Effector memory CD8-positive, alpha-beta T cell (primary cell): ENCODE measurements at places on chromosomes 2 and 18.
A peak's percentile ranks its signal among the peaks of the same experiment; 100 is the strongest.

DNA sequence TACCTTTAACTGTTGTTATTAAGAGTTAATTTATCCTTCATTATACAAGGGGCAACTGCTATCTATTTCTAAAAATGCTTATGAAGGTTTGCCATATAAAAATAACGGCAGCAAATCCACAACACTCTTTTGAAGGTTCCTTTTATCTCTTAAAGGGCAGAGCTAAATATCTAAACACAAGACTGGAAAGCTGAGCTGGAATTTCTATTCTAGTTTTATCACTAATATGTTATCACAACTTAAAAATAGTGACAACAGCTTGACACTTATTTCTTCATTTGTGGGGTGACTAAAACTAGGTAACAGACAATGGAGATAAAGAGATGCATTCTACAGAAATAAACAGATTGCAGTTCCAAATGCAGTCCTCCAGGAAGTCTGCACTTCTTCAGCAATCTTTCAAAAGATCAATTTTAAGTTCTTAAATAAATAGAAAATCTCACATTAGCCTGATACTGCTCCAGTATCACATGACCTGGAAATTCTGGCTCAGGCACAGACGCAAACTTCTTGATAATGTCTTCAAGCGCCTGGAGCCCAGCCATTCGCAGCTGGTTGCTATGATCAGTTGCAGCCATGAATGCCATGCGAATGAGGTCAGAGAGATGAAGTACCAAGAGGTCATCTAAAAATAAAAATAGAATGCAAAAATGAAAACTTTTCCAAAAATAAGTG is 54.0 kb upstream of the STRN start:
- no peak for DNase-seq

GRCh38 chr2:239569401-239570090 is 168.7 kb upstream of the HDAC4 start:
- no peak for DNase-seq

GRCh38 chr2:200862532-200863000 is 1.9 kb downstream of the CLK1 start:
- peak; percentile 59 for DNase-seq

DNA sequence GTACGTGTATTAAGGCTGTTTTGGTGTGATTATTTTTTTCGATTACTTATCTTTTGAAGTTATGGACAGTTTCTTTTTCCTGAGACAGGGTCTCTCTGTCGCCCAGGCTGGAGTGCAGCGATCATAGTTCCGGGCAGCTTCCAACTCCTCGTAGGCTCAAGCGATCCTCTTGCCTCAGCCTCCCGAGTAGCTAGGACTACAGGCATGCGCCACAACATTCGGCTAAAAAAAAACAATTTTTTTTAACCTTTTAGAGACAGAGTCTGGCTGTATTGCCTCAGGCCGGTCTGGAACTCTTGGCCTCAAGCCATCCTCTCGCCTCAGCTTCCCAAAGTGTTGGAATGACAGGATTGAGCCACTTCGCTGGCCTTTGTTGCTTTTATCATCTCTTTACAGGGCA is 945 bp downstream of the HAT1 start:
- no peak for DNase-seq

DNA sequence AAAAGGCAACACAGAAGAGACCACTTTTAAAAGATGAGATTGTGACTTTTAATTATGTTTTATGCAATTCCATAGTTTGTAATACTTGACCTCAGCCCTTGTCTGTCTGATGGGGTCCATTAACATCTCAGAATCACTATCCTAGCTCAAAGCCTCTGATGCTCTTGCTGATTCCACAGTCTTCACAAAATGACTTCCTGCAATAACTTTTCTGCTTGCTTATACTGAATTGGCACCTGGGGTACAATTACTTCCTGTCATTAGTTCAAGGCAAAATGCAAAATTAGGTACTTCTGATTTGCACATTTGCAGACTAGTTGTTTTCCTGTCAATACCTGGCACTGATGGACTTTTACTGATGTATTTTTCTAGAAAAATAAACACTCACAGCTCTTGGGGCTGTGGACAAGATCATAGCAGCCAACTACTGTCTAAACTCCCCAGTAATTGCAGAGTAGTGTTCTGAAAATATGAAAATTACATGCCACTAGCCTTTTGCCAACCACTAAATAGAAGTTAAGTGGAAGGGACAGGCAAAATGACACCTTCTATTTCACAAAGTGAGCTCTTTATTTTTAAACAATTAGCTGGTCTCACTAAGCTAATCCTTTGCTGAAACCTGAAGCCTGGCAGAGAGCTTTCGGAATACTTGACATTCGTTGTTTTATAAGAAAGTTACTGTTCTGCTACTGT is 129.1 kb downstream of the PIEZO2 start:
- no peak for DNase-seq

DNA sequence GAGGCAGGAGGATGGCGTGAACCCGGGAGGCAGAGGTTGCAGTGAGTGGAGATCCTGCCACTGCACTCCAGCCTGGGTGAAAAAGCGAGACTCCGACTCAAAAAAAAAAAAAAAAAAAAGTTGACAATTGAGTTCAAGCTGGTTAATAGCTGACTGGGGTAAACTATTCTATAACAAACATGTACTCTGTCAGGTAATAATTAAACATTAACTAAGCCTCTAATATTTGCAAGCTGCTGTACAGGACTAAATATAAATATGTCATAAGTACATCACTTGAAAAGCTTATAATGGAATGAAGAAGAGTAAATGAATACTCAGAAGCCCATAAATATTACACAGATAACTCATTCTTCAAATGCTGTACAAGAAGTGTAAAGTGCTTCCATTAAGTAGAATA is 190.4 kb upstream of the CRIM1 start:
- DNase-seq, result no peak

DNA sequence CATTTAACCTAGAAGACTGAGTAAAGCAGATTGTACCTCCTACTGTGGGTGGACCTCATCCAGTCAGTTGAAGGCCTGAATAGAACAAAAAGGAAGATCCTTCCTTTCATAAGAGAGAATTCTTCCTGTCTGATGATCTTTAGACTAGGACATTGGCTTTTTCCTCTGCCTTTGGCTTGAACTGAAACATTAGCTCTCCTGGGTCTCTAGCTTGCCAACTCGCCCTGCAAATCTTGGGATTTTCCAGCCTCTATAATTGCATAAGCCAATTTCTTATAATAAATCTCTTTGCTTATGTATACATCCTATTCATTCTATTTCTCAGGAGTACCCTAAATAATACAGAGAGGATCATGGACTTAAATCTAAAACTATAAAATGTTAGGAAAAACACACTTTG is 6.2 kb upstream of the KDSR start:
- no peak for DNase-seq

DNA sequence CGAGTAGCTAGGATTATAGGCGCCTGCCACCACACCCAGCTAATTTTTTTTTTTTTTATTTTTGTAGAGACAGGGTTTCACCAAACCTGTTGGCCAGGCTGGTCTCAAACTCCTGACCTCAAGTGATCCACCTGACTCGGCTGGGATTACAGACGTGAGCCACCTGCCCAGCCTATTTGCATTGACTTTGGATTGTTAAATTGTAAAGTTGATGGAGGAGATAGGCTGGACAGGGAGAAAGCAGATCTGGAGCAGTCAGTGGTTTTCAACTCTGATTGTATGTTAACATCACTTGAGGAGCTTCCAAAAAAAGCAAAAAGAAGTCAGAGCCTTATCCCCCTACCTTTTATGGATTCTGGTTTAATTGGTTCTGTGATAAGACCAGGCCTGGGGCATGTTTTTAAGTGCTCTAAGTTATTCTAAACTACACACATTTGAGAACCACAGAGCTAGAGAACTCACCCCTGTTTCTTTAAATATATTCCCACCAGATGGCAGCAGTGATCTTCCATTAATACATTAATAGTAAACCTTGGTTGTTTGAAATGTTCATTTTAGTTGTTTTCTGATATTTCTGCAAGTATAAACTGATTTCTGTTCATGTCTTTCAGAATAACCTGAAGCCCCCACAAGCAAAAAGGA is 7.5 kb downstream of the C2orf49 start:
- no peak for DNase-seq

DNA sequence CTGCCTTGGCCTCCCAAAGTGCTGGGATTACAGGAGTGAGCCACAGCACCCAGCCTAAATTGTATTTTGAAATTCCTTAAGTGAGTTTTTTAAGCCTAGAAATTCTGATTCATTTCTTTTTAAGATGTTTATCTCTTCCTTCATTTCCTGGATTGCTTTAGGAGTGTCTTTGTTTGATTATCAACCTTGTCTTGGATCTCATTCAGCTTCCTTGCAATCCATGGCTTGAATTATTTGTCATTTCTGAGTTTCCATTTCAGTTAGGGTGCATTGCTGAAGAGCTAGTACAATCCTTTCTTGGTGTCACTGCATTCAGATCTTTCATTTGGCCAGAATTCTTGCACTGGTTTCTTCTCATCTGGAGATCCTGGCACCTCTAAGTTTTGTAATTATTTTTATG is 606.4 kb upstream of the ZNF804A start:
- DNase-seq, result no peak

GRCh38 chr2:219627103-219628100 is at the start of gene SLC4A3:
Gene SLC4A3, plus strand, starts transcription at chr2:219627630. Its CDS starts 363 bp downstream, at chr2:219627993.
- no peak for DNase-seq

GRCh38 chr2:43370146-43370545 is 143.7 kb upstream of the ZFP36L2 start:
- DNase-seq, result no peak

GRCh38 chr18:13481820-13482617 is 244.3 kb downstream of the FAM210A start:
- DNase-seq, result no peak

DNA sequence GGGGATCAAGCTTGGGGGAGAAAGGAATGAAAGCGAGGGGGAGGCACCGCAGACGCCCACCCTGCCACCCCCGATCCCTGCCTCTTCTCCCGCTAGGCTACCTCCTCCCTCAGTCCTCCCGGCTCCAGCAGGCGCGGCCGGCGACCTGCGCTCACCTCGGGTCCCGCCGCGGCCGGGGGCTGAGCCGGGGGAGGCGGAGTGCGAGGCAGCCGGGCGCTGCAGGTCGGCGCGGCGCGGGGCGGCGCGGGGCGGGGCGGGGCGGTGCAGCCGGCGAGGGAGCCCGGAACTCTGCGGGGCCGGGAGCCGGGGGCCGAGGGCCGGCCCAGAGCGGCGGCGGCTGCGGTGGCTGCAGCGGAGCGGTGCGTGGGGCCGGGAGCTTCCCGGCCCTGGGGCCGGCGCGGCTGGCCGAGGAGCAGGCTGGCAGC is 477 bp downstream of the ACVR1 start:
- DNase-seq, result peak; percentile 53

DNA sequence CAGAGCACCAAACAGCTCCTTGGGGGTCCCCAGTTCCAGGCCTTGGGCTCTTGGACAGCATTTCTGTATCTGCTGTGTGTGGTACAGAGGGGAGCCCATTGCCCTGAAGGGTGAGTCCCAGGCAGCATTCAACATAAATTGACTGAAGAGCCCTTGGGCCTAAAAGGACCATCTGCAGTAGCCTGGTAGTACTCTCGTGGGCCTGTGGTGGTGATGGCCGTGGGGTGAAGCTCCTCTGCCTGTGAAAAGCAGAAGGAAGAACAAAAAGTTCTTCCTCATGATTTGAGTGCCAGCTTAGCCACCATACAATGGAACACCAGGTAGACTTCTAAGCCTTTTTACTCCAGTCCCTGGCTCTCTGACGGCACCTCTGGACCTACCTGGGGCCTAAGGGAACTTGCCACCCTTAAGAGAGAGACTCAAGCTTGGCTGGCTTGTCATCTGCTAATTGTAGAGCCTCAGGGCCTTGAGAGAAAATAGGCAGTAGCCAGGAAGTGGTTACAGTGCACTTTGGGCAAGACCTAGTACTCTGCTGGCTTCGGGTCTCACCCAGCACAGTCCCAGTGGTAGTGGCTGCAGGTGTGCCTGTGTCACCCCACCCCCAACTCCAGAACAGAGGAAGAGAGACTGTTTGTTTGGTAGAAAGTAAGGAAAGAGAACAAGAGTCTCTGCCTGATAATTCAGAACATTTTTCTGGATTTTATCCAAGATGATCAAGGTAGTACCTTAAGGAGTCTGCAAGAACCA is 84.6 kb upstream of the CERS6 start:
- DNase-seq, result no peak

- DNase-seq, result no peak
Measured at GRCh38 chr2:229856413-229856812, 65.4 kb downstream of the TRIP12 start.

DNA sequence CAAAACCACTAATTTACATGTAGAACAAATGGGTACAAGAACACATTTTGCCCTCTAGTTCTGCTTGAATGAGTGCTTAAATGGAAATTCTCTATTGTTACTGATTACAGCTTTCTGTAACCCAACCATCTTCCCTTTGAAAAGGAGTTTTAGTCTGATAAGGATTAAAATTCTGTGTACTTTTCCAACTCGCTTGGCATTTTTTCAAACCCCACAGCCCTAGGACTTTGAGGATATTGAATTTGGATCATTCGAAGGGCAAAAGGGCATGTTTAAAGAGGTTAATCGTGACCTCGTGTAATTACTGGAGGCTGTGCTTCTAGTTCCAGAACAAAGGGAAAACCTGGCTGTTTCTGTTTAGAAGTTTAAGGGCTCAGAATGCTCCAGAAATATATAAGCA is 432.3 kb downstream of the PID1 start:
- DNase-seq, result no peak

DNA sequence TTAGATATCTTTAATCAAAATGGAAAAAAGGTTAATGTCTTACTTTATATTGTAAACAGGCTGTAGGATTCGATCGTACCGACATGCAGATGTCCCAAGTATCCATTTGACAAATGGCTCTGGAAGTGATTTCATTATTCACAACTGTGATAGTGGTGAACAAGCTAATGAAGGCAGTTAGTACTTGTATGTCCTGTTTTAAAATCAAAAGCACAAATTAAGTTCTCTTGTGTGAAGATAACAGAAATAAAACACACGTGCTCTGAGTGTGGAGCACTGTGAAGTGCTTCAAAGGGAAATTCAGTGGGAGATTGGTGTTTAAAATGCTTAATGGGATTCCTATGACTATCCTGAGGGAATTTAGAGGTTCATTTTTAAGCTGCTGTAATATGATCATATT is 8.6 kb upstream of the LRP1B start:
- DNase-seq, result no peak

DNA sequence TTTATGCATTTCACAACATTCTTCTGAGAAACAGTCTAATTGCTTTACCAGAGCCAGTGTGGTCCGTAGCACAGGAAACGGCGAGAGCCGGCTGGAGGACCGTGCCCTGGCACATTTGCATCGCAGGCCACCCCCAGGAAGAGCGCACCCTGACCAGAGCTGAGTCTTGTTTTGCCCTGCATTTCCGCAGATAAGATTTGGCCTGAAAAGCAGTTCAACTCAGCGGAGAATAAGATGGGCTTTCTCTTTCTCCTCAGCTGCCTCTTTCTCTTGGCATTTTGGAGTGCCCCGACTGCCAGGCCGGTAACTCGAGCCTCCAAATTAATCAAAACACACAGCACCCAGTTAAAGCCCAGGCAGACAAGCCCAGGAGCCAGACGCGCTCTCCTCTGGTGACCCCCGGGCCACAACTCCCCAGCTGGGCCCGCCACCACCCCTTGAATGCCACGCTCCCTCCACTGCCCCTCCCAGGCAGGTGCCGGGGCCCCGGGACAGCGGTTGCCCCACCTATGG is 464 bp downstream of the COL4A4 start:
- no peak for DNase-seq

DNA sequence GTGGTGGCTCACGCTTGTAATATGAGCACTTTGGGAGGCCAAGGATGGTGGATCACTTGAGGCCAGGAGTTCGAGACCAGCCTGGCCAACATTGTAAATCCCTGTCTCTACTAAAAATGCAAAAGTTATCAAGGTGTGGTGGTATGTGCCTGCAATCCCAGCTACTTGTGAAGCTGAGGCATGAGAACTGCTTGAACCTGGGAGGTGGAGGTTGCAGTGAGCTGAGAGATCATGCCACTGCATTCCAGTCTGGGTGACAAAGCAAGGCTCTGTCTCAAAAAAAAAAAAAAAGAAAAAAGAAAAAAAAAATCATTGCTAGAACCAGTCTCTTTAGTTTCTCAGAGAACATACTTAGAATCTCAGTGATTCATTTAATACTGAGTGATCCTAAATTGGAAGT is 217.1 kb downstream of the DYM start:
- no peak for DNase-seq
